ENCODE measurements at places on chromosomes 2 and 18. TPM values are rescaled to one million over a fixed set of nuclear protein-coding genes. Genes with fewer than 3 reads are reported as not detected.

Gene LIPG
- 0.17 TPM for total RNA-seq

Gene ALPG
- not detected for total RNA-seq

Gene IL36G
- not detected for total RNA-seq

Gene ALKAL2
- total RNA-seq, result not detected

Gene ABCB11
- total RNA-seq, result under 0.01 TPM

Gene HOXD3
- not detected for total RNA-seq

Gene TXNDC2
- total RNA-seq, result 0.16 TPM

Gene DCC
- 0.52 TPM for total RNA-seq

Gene RUFY4
- total RNA-seq, result not detected

Gene CFC1
- total RNA-seq, result not detected

Gene LRRTM1
- not detected for total RNA-seq

Gene GTF2A1L
- total RNA-seq, result 0.69 TPM

Gene INHBB
- total RNA-seq, result not detected

Gene GDF7
- total RNA-seq, result under 0.01 TPM

Gene REEP1
- total RNA-seq, result not detected

Gene COL4A3
- total RNA-seq, result under 0.01 TPM

Gene APCDD1
- not detected for total RNA-seq

Gene TGFA
- total RNA-seq, result not detected

Gene MC2R
- total RNA-seq, result not detected

Gene RFTN2
- total RNA-seq, result 3.6 TPM

Gene SP140L
- total RNA-seq, result 7.3 TPM

Gene CRACDL
- not detected for total RNA-seq

Gene MIB1
- total RNA-seq, result 78.3 TPM

Gene KCNS3
- under 0.01 TPM for total RNA-seq

Gene GPD2
- total RNA-seq, result 34.0 TPM

Measured in bronchial smooth muscle cell (primary cell).